CMK (cell line): ENCODE measurements at places on chromosomes 4 and X.
A peak's percentile ranks its signal among the peaks of the same experiment; 100 is the strongest.

DNA sequence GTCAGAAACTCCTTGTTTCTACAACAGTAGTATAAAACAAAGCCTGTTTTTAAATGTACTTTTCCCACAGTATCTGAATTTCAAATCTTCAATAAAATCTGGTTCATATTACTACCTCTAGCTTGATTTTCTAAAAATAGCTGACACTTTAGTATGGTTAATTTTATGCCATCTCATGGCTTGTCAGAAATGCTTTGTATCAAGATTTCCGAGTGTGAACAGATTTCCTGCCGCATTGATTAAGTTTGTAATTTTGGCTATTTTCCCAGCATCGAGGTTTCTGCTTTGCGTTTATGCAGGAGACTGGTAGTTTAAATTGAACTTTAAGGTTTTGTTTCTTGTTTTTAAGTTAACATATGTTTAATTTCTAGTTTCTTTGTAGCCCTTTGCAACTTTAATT lies 44.2 kb downstream of the CLCN3 start:
- no peak for DNase-seq

DNA sequence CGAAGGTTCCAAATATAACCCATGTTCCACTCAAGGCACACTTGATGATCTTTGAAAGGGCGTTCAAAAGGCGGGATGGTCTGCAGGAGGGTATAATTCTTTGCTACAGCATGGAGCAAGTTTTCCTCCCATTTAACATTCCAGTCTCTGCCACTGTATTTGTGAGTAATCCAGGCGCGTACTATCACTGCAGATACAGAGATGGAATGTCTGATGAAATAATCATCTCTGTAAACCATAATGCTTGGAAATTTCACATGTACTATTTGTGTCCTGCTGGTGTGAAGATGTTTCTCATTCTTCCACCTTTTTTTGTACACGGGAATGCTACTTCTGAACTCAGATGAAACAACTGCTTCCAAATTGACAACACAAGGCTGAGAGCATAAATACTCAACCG lies 15.5 kb downstream of the SEL1L3 start:
- no peak for DNase-seq

GRCh38 chr4:42566835-42567234 lies 90.1 kb downstream of the ATP8A1 start:
- no peak for DNase-seq

GRCh38 chr4:42906341-42906740 lies 13.8 kb downstream of the GRXCR1 start:
- DNase-seq = no peak

GRCh38 chr4:100285121-100285520 lies 94.9 kb upstream of the DDIT4L start:
- DNase-seq = no peak

DNA sequence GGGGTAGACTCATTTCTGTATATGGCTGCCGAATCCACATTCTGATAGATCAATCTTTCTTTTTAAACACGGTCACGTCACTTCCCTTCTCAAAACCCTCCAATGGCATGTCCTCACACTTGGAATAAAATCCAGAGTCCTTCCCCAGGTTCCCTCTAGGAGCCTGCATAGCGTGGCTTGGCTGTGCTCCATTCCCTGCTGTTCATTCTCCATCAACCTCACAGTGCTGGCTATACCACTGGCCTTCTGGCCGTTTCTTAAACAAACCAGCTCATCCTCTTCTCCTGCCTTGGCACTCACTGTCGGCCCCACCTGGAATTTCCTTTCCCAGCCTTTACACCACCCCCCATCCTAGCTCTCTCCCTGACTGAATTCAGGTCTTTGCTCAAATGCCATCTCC lies 77.1 kb downstream of the RBM47 start:
- DNase-seq = no peak

- no peak for DNase-seq
Observed at GRCh38 chrX:148929686-148930085, 429.3 kb downstream of the AFF2 start.

- no peak for DNase-seq
Observed at GRCh38 chr4:66123831-66124413, 453.6 kb upstream of the EPHA5 start.

DNA sequence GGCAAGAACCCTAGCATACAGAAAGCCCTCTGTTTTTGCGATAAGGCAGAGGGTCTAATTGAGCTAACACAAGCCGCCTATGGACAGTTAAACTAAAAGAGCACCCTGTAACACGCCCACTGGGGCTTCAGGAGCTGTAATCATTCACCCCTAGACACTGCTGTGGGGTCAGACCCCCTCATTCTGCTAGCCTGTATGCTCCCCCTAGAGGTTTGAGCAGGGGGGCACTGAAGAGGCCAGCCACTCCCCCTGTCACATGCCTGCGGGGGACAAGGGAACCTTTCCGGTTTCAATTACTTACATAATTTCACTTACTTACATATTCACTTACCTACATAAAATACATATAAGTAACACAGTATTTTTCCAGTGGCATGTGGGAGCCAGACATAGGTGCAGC lies 469.5 kb upstream of the FAM241A start:
- DNase-seq = no peak

- DNase-seq = no peak
Observed at GRCh38 chr4:65798498-65799127, 128.3 kb upstream of the EPHA5 start.

DNA sequence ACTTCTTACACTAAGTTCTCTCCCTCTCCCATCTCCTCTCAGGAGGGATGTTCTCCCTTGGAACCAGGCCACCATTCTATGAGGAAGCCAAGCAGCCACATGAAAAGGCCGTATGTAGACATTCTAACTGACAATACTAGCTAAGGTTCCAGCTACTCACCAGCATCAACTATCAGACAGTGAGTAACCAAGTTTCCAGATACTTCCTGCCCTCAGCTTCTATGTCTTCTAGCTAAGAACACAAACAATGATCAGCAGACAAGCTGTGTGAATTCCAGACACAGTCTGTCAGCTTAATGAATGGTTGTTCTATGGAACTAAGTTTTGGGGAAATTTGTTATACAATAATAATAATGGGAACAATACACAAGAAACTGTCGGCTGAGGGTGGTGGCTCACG lies 50.8 kb downstream of the SMIM14 start:
- DNase-seq = no peak

DNA sequence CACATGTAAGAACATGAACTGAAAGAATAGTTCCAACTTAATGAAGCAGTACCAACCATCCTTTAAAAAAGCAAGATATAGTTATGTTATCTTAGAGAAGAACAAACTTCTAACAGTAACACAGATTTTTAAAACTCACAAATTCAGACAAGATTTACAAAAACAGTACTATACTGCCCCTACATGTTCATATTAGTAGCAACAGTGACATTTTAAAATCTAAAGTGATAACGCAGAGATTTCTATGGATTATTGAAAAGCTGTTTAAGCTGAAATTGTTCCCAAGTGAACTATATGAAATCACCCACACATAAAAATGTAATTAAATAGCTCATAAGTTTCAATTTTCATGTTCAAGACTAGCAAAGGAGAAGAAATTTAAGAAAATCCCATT lies 166.0 kb downstream of the FBXW7 start:
- DNase-seq = no peak

GRCh38 chr4:93764639-93765246 lies 63.8 kb upstream of the ATOH1 start:
- peak; percentile 3 for DNase-seq

GRCh38 chrX:38878641-38879340 lies 77.5 kb downstream of the MID1IP1 start:
- no peak for DNase-seq

- DNase-seq = no peak
Observed at GRCh38 chr4:17437396-17437795, 74.5 kb downstream of the QDPR start.

DNA sequence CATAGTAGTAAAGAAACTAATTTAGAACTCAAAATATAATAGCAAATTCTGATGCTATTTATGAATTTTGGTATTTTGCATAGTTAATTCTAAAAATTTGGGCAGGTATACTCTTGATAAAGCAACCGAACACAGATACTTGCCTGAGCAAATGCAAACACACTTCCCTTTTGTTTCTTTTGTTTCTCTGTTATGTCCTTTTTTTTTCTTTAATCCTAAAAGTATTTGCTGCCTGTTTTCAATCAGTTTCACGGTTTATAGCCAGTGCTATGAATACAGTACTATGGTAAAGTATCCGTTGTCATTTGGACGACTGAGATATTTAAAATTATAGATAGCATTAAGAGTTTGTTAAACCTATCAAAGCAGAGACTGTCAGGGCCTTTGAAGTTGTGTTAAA lies 84.3 kb upstream of the HPRT1 start:
- DNase-seq = no peak

DNA sequence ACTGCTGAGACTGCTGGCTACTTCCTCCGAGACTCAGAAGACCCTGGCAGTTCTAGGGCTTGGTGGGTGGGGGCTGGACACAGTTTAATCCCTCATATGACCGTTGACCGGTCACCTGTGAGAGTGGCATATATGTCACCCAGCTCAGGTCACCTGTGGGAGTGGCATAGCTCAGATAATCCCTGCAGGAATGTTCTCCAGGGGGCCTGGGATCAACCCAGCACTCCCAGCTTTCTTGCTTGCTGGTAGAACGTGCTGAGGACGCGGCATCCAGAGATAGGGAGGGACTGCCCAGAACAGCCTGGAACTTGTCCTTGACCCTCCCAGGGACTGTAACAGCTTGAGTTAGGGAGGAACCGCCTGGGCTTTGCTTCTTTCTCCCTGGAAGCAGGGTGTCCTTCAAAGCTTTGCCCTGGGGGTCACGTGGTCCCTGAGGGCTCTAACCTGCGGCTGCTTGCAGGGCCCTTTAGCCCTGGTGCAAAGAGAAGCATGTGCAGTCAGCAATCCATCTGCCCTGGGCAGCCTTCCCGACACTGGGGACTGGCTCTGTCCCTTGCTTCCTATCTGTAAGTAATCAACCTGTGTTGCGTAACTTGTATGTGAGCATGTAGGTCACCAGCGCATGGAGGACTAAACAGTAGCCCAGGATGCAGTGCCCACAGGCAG lies 55.3 kb downstream of the ZFYVE28 start:
- DNase-seq = no peak

DNA sequence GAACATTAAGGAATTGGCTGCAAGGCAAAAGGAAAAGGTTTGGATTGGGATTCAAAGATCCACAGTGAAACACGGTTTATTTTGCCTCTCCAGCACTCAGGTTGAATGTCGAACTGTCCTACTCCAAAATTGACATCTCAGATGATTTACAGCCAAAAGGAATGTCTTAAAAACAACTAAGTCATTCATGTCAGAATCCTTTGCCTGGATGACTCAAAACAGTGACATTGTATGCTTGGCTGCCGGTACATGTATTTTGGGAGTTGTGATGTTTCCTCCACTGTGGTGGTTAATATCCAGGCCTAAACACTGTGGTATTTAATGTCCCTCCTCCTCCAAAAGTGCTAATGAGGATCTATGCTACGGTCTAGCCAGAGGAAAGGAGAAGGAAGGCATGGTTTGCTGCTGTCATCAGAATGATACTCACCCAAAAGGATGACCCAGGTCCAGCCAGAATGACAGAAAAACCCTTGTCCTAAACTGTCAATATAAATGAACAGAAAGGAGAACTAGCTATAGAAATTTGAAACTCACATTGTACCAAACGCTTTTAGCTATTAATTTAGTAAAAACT lies 20.9 kb downstream of the PGM2 start:
- DNase-seq = no peak

- DNase-seq = no peak
Observed at GRCh38 chrX:51747671-51748070, 4.4 kb downstream of the GSPT2 start.

DNA sequence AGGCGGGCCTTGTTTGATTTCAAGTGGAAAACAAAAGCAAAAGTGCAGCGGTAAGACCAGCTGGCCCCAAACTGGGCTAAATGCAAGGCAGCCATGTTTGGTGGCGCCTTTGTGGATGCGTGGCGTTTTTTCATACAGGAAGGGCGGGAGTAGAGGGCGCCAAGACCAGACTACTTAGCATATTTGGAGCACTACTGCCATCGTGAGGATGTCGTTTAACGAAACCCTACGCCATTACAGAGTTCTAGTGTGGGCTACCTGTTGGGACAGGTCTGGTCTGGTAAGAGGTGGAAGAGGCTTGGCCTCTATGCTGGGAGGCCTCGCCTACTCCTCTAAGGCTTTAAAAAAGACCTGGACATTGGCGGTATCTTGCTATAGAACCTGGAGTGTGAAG lies 230.7 kb upstream of the STK26 start:
- DNase-seq = no peak

DNA sequence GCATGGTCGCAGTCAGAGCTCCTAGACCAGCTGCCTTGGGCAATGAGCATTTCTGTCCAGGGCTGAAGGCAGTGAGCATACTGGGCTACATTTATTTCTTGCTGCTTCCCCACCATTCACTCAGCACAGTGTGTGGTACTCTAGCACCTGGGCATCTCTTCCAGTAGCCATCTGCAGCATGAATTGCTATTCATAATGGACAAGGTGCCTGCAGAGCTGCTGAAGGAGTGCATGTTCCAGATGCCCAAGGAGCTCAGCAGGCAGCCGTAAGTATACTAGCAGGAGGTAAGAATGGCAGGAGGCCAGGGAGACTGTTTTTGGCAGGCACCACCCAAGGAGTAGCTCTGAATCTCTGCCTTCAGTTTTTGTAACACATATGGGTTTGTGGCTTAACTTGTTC lies 110.4 kb upstream of the RXFP1 start:
- DNase-seq = no peak

GRCh38 chr4:182018691-182019090 lies 224.5 kb upstream of the TENM3 start:
- no peak for DNase-seq

GRCh38 chr4:162164906-162165510 lies 1.2 kb upstream of the FSTL5 start:
- no peak for DNase-seq

DNA sequence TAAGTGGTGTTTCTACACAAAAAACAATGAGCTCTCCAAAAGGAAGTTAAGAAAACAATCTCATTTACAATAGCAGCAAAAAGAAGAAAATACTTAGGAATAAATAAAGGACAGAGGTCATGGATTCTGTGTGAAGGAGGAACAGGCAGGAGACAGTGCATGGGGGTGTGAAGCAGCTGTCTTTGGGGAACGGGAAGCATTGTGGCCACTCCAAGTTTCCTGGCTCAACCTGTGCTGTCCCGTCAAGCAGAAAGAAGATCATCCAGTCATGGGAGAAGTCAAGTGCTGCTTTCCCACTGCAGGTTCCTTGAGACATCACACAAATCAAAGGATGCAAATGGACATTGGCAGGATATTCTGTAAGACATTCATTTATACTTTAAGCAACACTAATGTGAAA lies 66.1 kb upstream of the MAML3 start:
- no peak for DNase-seq

GRCh38 chrX:10165580-10166247 lies 8.9 kb downstream of the CLCN4 start:
- peak; percentile 71 for DNase-seq

GRCh38 chr4:8439914-8440491 lies 520 bp downstream of the ACOX3 start:
- no peak for DNase-seq

- no peak for DNase-seq
Observed at GRCh38 chr4:185082561-185082960, 60.5 kb upstream of the SLC25A4 start.

- DNase-seq = no peak
Observed at GRCh38 chr4:40672528-40673522, 43.2 kb upstream of the RBM47 start.

- no peak for DNase-seq
Observed at GRCh38 chr4:94979621-94980020, 221.9 kb downstream of the BMPR1B start.

GRCh38 chrX:53263597-53264094 lies 17.7 kb downstream of the IQSEC2 start:
- DNase-seq = no peak

GRCh38 chr4:128301979-128302378 lies 14.4 kb upstream of the PGRMC2 start:
- DNase-seq = no peak
